Panc1 (cell line): ENCODE measurements at places on chromosomes 1 and 21.

DNA sequence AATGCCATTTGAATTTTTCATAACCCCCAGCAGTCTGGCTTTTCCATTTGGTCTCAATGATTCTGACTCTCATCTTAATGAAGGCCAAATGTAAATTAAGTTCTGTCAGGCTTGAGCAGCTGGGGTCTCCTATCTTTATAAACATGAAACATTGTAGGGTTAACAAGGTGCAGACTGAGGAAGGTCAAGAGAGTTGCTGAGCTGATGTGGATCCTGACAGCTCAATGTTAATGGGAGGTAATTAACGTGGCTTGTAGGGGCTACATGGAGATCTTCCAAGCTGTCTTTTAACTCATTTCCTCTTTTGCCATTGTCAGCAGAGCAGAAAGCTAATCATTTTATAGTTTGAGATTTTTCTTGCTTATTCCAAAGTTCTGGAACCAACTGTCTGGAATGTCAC, 55.2 kb downstream of the FGGY start:
- no peak for DNase-seq

DNA sequence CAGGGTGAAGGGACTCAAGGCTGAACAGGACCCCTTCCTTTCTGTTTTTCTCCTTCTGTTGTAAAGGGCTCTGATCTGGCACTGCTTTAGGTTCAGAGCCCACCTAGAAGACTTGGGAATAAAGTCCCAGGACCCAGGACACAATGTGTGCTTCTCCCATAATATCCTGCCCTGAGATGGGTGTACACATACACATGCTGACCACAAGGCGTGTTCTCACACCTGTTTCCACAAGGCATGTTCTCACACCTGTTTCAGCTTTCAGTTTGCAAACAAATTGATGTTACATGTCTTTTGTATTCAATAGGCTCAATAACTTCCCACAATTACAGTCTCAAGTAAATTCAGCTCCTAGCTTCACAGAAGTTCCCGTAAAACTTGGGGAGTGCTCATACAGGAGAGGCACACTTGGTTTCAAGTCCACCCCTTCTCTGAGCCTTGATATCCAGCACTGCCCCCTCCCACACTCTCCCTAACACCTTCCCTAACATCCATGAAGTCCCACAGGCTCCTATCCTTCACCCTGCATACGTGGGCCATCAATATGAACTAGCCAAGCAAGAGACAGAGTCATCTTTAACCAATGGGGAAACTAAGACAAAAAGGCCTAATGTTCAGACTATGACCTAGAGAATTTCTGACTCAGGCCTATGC, 41.7 kb downstream of the ERI3 start:
- DNase-seq: no peak

GRCh38 chr1:61412601-61413000, 312.3 kb downstream of the TM2D1 start:
- no peak for DNase-seq

DNA sequence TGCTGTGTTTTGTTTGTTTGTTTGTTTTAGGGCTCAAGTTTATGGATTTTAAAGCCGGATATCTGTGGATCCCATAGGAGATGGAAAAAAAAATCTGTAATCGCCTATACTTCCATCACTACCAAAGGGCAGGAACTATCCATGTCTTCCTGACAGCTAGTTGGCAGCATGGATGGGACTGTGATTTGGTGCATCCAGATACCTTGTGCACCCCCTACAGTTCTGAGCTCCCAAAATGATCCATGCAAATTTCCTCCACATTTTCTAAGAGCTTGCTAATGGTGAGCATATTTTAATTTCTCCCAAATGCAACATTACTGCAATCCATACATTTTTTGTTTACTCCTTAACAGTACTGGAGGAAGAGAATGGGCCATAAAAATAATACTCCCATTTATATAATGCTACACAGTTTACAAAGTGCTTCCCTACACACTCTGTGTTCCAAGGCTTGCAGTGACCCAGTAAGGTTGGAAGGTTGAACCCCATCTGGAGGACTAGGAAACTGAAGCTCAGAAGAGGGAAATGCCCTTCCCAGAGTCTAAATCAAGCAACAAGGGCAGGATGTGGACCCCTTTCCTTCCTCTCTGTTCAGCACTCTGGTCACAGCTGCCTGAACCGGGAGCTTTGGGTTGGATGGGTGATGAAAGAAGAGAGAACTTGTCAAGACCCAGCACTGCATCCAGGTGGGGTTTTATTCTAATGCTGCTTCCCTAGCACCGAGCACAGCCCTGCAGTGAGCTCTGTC, 48.0 kb downstream of the CAPN8 start:
- DNase-seq: no peak

- no peak for DNase-seq
Measured at GRCh38 chr1:233281711-233282581, 13.6 kb downstream of the PCNX2 start.

- DNase-seq: no peak
Measured at GRCh38 chr1:118563981-118564951, 379.2 kb upstream of the SPAG17 start.

GRCh38 chr1:145949219-145949618, 8.6 kb downstream of the LIX1L start:
- no peak for DNase-seq

DNA sequence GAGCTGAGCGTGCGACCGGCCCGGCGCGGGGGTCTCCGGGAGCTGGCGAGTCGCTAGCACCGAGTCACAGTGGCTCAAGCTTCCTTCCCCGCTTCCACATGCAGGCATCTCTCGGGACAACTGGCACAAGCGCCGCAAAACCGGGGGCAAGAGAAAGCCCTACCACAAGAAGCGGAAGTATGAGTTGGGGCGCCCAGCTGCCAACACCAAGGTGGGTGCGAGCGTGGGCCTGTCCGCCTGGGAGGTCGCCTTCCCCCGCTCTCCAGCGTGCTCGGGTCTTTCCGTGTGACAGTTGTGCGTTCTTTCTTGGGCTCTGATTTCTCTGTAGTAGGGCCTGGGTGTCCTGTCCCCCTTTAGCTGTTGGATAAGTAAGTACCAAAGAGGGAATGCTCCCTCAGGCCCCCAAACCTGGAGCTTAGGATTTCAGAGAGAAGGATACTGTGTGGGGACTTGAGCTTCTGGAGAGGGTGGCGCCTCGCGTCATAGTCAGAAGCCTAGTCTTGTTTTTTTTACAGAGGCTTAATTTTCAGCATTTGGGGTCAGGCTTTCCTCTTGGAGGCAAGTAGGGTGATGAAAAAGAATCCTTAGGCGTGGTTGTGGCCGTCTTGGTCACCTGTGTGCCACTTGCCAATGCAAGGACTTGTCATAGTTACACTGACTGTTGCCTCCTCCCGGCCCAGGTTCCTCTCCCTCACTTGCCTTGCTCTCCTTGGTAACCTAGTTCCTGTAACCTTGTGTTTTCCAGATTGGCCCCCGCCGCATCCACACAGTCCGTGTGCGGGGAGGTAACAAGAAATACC, 790 bp downstream of the RPS8 start:
- DNase-seq: no peak

DNA sequence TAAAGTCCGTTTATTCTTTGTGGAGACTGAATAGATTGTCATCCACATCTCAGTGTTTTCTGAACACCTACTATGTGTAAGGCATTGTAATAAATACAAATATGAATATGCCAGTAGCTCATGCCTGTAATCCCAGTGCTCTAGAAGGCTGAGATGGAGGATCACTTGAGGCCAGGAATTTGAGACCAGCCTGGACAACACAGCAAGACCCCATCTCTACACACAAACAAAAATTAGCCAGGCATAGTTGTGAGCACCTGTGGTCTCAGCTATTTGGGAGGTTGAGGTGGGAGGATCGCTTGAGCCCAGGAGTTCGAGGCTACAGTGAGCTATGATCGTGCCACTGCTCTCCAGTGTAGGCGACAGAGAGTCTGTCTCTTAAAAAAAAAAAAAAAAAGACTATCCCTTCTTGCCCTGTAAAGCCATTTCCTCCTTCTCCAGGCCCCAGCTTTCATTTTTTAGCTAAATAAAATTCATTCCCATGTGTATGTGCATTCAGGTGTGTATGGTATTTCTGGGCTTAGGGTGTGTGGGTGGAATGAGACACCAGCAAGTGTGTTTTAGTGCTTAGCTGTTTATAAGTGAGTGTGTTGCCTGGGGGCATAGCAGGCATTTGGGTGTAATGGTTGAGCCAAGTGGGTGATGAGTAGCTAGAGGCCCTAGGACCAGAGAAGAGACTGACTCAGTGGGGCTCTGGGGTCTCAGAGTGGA, 7.8 kb downstream of the CELSR2 start:
- DNase-seq: no peak

DNA sequence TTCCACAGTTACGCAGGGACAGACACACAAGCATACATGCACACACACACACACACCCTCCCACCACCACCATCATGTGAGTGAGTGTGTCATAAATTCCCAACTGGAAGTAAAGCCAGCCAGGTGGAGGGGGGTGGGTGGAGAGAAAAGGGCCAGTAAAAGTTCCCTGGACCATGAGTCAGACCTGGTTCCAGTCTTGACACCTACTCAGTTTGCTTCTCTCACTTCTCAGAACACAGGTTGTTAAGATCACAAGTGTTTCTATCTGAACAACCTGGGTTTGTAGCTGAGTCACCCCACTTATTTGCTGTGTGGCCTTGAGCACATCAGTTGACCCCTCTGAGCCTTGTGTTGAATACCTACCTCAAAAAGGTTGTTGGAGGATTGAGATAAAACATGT, 9.6 kb downstream of the EPHA10 start:
- DNase-seq: no peak

DNA sequence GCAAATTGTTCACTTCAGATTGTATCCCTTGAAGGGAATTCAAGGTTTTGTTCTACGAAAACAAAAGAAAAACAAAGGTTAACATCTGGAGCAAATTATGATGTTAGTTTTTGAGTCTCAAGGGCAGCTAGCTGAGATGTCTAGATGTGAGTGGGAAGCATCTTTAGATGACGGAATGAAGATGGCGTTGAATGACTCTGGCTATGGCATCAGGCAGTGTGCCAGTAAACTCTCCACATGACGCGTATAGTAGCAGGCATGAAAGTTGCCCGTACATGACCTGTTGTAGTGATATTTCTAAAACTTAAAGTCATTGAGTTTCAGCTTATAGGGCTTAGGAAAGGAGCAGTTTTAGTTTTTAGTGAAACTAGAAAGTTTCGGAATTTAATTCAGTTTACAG, 12.3 kb upstream of the SDC3 start:
- DNase-seq: no peak

GRCh38 chr1:184685116-184685515, 69.5 kb downstream of the EDEM3 start:
- DNase-seq: no peak

DNA sequence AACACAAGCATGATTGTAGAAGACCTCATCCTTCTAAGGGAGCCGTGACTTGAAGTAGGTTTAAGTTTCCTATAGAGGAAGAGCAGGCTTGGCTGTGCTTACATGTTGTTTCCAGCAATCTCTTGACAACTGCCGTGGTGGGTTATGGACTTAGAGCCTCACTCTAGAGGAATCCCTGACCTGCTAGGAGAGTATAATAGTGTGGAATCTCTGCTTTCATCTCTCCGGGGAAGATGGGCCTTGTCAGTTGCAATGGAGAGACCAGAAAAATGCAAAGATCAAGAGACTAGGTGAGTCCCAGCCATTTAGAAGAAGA, 137.6 kb downstream of the MIS18A start:
- DNase-seq: no peak

GRCh38 chr1:212980123-212980785, 29.9 kb downstream of the VASH2 start:
- no peak for DNase-seq

DNA sequence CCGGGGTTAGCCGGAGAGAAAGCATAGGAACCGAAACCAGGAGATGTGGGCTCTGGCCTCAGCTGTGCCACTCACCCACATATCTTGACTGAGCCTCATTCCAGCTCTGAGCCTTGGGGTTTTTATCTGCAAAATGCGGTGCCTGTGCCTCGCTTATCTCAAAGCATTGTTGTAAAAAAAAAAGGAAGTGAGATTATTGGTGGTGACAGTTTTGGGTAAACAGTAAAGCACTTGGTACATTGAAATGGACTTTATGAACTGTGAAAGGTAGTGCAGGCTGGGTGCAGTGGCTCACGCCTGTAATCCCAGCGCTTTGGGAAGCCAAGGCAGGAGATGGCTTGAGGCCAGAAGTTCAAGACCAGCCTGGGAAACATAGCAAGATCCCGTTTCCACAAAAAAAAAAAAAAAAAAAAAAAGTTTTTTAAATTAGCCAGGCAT, 3.8 kb downstream of the PTAFR start:
- no peak for DNase-seq

DNA sequence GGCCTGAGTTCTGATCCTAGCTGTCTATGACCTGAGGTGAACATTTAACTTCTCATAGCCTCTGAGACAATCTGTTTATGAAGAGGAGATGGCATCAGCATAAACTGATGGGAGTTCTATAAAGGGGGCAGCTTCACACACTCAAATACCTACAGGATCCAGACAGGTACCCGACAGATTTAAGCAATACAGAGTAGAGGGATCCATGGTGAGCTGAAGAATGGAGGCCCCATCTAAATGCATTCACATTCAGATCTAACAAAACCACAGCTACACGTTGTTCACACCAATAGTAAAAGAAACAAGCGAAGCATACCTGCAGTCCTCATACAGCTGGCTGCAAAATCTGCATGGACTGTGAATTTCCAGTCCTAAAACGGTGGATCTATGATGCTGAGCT, 48.7 kb upstream of the ESRRG start:
- no peak for DNase-seq

DNA sequence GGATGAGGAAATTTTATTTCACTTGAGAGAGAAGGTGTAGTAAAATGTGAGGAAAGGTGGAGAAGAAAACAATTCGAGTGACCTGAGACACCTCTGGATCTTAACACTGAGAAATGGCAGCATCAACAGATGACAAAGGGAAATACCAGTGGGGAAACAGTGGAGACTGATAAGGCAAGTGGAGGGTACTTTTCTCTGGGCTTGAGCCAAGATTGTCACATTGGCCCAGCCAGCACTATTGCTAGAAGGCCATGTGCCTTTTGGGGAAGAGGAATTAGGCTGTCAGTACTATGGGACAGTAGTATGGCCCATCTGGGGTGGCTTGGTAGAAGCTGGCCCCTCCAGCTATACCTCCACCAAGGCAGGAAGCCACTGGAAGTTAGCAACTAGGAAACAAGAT, 8.4 kb downstream of the SYPL2 start:
- DNase-seq: no peak
